ENCODE measurements at places on chromosomes 2 and 18. TPM values are rescaled to one million over a fixed set of nuclear protein-coding genes. Genes with fewer than 3 reads are reported as not detected.

- no peaks in the 10 kb centered on the region for H3K4me1 ChIP-seq
- H3K27me3 ChIP-seq: no peaks in the 10 kb centered on the region
- DNase-seq: no peak
- H3K27ac ChIP-seq: no peak overlapping the region
- no peaks in the 10 kb centered on the region for H3K36me3 ChIP-seq
Observed at GRCh38 chr2:134252092-134252750, 1.7 kb upstream of the MGAT5 start.

GRCh38 chr2:153071090-153071489 lies 352.7 kb downstream of the ARL6IP6 start:
- H3K36me3 ChIP-seq: no peaks in the 10 kb centered on the region
- H3K27me3 ChIP-seq: no peaks in the 10 kb centered on the region
- no peak for DNase-seq
- H3K27ac ChIP-seq: no peak overlapping the region

DNA sequence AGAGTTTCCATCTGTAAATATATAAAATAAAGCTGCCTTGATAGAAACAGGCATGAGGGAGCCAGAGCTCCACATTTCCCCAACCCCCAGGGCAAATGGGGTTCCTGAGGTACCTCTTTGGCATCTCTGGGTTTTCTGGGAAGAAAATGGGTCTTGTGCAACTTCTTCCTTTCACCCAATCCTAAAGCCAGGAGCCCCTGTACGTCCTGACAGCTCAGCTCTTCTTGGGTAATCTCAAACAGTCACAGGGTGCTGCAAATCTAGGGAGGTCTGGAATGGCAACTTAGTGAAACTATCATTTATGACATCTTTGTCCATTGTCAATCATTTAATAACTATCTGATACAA lies 36.6 kb upstream of the STAT1 start:
- no peak overlapping the region for H3K4me3 ChIP-seq
- H3K27me3 ChIP-seq: no peaks in the 10 kb centered on the region
- DNase-seq: no peak
- no peaks in the 10 kb centered on the region for H3K36me3 ChIP-seq

DNA sequence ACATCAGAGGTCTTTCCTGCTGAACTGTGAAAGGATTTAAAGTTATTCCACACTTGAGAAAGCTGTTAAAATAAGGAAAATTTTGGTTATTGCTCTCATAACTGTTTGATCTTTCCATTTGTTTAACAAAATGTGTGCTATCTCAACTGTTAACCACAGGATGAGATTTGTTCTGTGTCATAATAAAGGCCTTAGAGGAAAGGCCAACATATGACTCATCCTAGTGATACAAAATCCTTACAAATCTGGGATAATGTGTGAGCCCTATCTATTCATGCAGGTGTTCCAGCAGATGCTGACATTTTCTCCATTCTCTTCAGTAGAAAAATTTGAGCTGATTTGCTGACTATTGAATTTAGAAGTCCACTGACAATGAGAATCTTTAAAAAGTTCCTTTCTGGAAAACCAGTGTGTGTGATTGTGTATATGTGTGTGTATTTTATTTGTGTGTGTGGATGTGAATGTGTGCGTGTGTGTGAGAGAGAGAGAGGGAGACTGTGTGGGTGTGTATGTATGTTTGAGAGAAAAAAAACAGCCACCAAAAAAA lies 1111.9 kb upstream of the GYPC start:
- H3K27ac ChIP-seq: no peak overlapping the region
- H3K4me1 ChIP-seq: no peaks in the 10 kb centered on the region
- H3K4me3 ChIP-seq: no peak overlapping the region
- no peak for DNase-seq
- no peaks in the 10 kb centered on the region for H3K27me3 ChIP-seq

GRCh38 chr2:3480352-3481010 lies 38.9 kb downstream of the ADI1 start:
- H3K4me1 ChIP-seq: peaks cover 12% of the 10 kb centered on the region
- H3K27me3 ChIP-seq: no peaks in the 10 kb centered on the region

DNA sequence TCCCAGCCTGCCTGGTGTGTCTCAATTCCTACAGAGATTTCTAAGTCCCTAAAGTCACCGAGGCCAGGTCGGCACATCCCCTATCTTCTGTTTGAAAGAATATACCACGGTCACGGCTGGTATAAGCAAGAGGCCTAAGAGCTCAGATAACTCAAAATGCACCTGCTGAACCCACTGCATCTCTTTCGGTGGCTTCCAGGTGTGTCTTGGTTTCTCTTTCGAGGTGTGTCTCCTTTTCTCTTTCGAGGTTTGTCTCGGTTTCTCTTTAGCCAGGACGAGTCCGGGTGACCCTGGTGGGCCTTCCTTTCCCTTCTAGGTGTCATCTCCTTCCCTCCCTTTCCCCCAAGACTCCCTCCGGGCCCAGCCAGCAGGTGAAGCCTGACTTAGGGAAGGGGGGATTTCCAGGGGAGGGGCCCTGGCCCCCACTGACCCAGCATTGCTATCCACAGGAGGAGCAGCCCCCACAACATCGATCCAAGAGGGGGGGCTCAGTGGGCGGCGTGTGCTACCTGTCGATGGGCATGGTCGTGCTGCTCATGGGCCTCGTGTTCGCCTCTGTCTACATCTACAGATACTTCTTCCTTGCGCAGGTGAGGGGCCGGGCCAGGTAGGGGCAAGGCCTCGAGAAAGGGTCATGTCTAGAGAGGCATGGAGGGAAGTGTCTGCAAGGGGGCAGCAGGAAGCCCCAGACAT lies 8.4 kb downstream of the ITM2C start:
- no peaks in the 10 kb centered on the region for H3K27me3 ChIP-seq
- no peak for DNase-seq

DNA sequence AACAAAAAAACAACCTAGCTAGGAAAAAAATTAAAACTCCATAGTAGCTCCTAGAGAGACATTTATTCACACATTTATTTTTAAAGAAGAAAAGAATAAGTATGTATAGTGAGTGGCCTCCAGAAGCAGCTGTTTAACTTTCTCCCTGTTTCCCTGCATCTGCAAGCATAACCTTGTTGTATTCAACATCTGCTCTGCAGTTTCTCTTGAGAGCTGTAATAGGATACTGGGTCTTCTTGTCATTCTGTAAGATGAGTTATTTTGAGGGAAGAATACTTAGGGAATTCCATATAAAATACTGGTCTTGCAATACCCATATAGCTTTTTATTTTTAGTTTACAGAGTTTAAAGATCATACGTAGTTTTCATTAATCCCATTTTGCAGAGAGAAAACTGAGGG lies 246.6 kb downstream of the LRRTM1 start:
- no peak overlapping the region for H3K4me3 ChIP-seq
- no peaks in the 10 kb centered on the region for H3K27me3 ChIP-seq
- DNase-seq: no peak
- no peak overlapping the region for H3K27ac ChIP-seq
- H3K4me1 ChIP-seq: no peaks in the 10 kb centered on the region

GRCh38 chr2:205714058-205714776 lies 31.9 kb downstream of the NRP2 start:
- H3K27ac ChIP-seq: no peak overlapping the region
- no peaks in the 10 kb centered on the region for H3K4me1 ChIP-seq
- no peak overlapping the region for H3K4me3 ChIP-seq
- no peaks in the 10 kb centered on the region for H3K27me3 ChIP-seq

GRCh38 chr2:203706403-203706802 lies at the start of gene CD28:
Gene CD28 (plus strand): TSS chr2:203706639. CDS start chr2:203706697, 58 bp downstream.
- no peaks in the 10 kb centered on the region for H3K4me1 ChIP-seq
- no peaks in the 10 kb centered on the region for H3K27me3 ChIP-seq
- H3K4me3 ChIP-seq: no peak within 1 kb of the TSS
- H3K36me3 ChIP-seq: no peaks in the 10 kb centered on the region
- H3K27ac ChIP-seq: no peak within 1 kb of the TSS
- peak; percentile 43 for DNase-seq

- H3K4me3 ChIP-seq: no peak overlapping the region
- H3K27ac ChIP-seq: no peak overlapping the region
- no peak for DNase-seq
- no peaks in the 10 kb centered on the region for H3K4me1 ChIP-seq
- H3K36me3 ChIP-seq: no peaks in the 10 kb centered on the region
Observed at GRCh38 chr2:26578581-26578980, 62.6 kb downstream of the CIB4 start.

- H3K4me3 ChIP-seq: no peak overlapping the region
- no peaks in the 10 kb centered on the region for H3K36me3 ChIP-seq
- no peak overlapping the region for H3K27ac ChIP-seq
- no peaks in the 10 kb centered on the region for H3K27me3 ChIP-seq
- peaks cover 12% of the 10 kb centered on the region for H3K4me1 ChIP-seq
- no peak for DNase-seq
Observed at GRCh38 chr2:234845602-234846590, 105.9 kb upstream of the SH3BP4 start.

GRCh38 chr18:26865557-26865956 lies at the start of gene AQP4:
Gene AQP4 (minus strand): TSS chr18:26865707. CDS start chr18:26865689, 18 bp downstream.
- no peaks in the 10 kb centered on the region for H3K27me3 ChIP-seq
- no peak within 1 kb of the TSS for H3K27ac ChIP-seq
- peaks cover 9% of the 10 kb centered on the region for H3K4me1 ChIP-seq
- DNase-seq: peak; percentile 26

DNA sequence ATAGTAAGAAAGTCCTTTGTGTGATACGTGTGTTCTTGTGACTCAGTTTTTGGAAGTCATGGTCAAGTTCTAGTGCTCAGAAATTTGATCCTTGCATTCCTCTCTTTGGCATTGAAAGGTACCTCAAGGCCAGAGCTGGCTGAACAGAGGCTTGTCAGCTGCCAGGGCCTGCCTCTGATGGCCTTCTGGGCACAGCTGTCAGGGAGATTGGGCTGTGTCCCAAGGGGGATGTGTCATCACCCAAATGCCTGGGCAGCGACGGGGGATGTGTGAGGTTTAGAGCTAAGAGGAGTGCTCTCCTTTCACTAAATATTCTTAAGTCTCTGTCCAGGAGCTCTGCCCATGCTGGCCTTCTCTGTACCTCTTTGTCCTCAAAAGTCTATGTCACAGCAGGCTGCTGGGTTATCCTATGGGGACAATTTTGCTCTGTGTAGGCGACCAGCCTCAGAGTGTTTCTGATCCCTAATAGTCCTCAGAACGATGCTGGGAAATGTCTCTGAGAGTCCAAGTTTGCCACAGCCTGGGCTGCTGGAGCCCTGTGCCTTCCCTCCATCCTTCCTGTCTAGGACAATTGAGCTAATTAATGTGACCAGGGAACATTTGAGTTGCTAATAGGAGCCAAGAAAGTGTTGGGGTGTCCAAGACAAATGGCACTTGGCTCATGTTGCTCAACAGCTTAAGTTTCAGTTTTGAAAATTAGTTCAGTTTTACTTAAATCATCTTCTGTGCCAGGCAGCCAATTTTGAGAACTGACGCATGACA lies 115.4 kb upstream of the ZNF521 start:
- H3K4me1 ChIP-seq: no peaks in the 10 kb centered on the region
- no peak for DNase-seq
- no peak overlapping the region for H3K4me3 ChIP-seq
- H3K27ac ChIP-seq: no peak overlapping the region
- no peaks in the 10 kb centered on the region for H3K36me3 ChIP-seq
- no peaks in the 10 kb centered on the region for H3K27me3 ChIP-seq

GRCh38 chr18:35717182-35717581 lies 135.6 kb downstream of the GALNT1 start:
- no peak for DNase-seq
- H3K4me3 ChIP-seq: no peak overlapping the region
- no peaks in the 10 kb centered on the region for H3K36me3 ChIP-seq
- H3K27me3 ChIP-seq: no peaks in the 10 kb centered on the region
- H3K4me1 ChIP-seq: no peaks in the 10 kb centered on the region

DNA sequence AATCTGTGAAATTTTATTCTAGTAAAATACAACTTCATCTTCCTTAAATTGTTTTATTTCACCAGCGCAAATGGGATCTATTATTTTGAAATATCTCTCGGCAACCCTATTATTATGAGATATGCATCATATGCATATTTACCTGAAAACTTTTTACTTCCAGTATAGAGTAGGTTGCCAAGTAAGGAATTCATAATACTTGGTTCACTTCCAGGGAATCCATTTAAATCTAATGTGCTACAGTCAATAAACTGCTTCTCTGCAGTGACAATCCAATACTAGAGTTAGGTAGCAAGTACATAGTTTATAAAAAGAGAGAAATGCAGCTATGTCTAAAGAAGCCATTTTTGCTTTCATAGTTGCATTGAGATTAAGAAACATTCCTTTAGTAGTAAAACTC lies 88.8 kb upstream of the FAM117B start:
- DNase-seq: no peak
- no peaks in the 10 kb centered on the region for H3K36me3 ChIP-seq
- no peaks in the 10 kb centered on the region for H3K27me3 ChIP-seq
- no peak overlapping the region for H3K27ac ChIP-seq
- no peak overlapping the region for H3K4me3 ChIP-seq

DNA sequence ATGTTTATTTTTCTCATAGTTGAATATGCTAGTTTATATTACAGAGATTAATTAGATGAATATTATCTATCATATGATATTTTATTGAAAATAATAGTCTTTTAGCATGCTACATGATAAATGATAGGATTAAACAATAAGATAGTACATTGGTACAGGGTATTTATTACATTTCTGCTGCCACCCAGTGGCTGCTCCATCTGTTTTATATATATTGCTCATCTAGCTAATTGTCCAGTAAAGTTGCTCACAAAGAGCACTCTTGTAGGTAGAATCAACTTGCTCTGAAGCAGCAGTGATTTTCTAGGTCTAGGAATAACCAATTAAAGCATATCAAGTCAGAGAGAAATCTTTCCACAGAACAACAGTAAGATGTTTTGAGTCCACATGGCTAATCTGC lies 183.3 kb downstream of the ASXL3 start:
- peak; percentile 51 for DNase-seq
- no peaks in the 10 kb centered on the region for H3K4me1 ChIP-seq
- H3K27ac ChIP-seq: no peak overlapping the region
- H3K27me3 ChIP-seq: no peaks in the 10 kb centered on the region
- no peak overlapping the region for H3K4me3 ChIP-seq

DNA sequence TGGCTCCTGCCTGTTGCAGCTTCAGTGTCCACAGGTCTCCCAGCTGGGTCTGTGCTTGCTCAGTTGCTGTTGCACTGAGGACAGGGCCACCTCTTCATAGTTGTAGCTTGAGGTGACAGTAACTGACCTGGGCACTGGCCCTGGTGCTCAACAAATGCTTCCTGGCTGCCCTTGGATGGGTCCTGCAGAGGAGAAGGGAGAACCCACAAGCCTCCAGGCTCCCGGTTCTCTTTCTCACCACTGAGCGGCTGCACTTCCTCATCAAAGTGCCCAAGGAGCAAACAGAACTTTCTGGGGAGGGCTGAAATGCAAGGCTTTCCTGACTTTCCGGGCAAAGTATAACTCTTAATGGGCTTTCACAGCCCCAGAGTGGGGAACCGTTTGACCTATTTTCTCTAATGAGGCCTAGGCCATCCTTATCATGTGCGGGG lies 38.7 kb downstream of the LCT start:
- DNase-seq: no peak
- H3K36me3 ChIP-seq: no peaks in the 10 kb centered on the region
- H3K27ac ChIP-seq: no peak overlapping the region

- H3K4me1 ChIP-seq: no peaks in the 10 kb centered on the region
- no peaks in the 10 kb centered on the region for H3K27me3 ChIP-seq
- no peak for DNase-seq
- H3K27ac ChIP-seq: no peak overlapping the region
- no peak overlapping the region for H3K4me3 ChIP-seq
Observed at GRCh38 chr2:203177361-203177760, 61.5 kb upstream of the CYP20A1 start.

GRCh38 chr2:189066037-189066436 lies 91.9 kb downstream of the COL3A1 start:
- H3K4me1 ChIP-seq: no peaks in the 10 kb centered on the region
- H3K27me3 ChIP-seq: no peaks in the 10 kb centered on the region
- no peaks in the 10 kb centered on the region for H3K36me3 ChIP-seq
- H3K4me3 ChIP-seq: no peak overlapping the region

SIX3 gene
- total RNA-seq: 0.19 TPM

DOCK10 gene
- total RNA-seq: 11.4 TPM

RAD51AP2 gene
- total RNA-seq: 11.1 TPM

STON1 gene
- total RNA-seq: 5.7 TPM

TUBA3E gene
- total RNA-seq: 141 TPM

KYNU gene
- total RNA-seq: 4.5 TPM

KCNJ13 gene
- 1.3 TPM for total RNA-seq

PRKAG3 gene
- total RNA-seq: 0.39 TPM

STK16 gene
- 29.1 TPM for total RNA-seq
